Femur (tissue), 1 donor: ENCODE measurements at places on chromosomes 1 and 21.

DNA sequence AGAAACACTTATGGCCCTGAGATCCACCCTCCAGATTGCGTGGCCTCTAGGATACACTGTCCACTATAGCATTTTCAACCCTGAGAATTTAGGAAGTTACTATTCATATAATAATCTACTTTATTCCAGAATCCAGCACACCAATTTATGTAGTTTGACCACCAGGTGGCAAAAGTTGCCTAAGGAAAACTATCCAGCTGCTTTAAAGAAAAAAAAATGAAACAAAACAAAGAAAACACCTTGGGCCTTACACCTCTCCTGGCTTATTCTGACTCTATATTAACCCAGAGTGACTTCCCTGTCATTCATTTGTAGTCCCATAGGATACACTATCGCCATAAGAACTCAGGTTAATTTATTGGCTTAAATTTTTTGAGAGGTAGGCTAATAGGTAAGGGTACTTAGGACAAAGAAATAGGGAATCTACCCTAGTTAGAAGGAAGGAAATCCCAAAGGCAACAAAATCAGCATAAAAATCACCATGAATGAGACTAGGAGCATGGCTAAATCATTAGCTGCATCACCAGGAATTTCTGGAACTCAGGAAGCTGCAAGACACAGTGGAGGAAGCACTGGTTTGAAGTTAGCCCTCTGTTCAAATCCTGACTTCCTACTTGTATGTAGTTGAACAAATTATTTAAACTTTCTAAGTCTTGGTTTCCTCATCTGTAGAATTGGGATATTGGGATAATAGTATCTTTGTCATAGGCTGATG, 107.5 kb downstream of the SPAG17 start:
- no peak for DNase-seq

DNA sequence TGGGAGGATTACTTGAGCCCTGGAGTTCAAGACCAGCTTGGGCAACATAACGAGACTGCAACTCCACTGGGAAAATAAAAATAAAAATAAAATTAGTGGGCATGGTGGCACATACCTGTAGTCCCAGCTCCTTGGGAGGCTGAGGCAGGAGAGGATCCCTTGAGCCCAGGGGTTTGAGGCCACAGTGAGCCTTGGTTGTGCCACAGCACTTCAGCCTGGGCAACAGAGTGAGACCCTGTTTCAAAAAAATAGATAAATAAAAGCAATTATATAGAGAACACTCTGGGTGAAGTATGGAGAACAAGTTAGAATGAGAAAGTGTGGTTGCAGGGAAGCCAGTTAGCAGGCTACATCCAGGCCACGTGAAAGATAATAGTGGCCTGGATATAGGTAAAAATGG, 25.7 kb downstream of the CXADR start:
- DNase-seq = no peak

- DNase-seq = no peak
Measured at GRCh38 chr1:91872559-91873081, 13.3 kb downstream of the TGFBR3 start.

- DNase-seq = no peak
Measured at GRCh38 chr21:28712411-28712810, 280.3 kb downstream of the LTN1 start.

- DNase-seq = no peak
Measured at GRCh38 chr1:15031251-15031933, 122.2 kb upstream of the TMEM51 start.

GRCh38 chr1:18373882-18374493, 106.7 kb upstream of the KLHDC7A start:
- DNase-seq = no peak

DNA sequence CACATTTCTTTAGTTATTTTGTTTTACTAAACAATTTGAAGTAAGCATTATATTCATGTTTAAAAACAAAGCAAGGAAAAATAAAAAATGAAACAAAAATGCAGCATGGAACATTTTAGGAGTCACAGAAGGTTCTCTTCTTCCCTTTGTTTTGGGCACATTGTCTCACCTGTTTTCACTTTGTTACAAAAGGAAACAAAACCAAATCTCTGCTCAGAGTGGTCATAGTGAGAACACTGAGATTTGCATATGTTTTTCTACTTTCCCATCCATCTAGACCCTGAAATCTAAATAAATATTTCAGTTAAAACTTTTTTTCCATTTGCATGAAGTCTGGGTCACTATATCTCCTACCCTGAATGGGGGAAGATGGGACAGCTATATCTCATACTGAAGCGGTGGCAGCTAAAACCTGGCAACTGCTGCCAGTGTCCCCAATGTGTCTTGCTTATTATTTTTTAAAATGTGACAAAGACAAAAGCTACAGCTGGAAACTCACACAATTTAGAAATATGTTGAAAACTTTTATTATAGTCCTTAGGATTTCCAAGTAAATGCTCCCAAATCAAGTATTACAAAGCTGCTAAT, 3.5 kb downstream of the EXOC8 start:
- DNase-seq = no peak

DNA sequence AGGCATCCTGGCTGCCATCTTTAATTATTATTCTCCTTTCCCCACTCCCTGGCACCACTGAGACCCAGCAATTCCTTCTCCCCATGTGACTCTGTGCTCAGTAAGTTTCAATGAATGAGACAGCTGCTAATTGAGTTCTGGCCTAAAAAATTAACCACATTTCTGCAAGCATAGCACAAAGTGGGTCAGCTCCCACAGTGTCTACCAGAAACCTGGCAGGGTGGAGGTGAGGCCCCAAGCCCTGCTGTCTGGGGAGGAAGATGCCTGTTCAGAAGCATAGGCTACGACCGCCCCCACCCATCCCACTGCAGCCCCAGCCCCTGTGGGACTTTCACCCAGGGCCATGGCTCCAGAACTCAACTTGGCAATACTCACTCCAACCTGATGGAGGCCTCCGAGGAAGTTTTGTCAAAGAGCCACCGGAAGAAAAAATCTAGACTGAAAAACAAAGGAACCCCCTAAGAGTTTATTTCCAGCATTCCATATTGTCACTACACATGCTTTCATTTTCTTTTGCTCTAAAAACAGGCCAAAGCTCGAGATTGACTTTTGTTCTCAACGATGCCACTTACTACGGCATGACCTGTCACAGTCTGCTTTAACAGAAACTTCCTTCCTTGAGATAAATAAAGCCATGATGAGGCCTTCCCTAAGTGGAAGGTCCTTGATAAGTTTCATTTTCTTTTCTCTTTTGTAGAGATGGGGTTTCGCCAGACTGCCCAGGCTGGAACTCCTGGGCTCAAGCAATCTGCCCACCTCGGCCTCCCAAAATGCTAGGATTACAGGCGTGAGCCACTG, 26.5 kb downstream of the TMEM63A start:
- DNase-seq = no peak

- DNase-seq = peak; percentile 16
Measured at GRCh38 chr21:33843216-33843615, 72.4 kb downstream of the ATP5PO start.

DNA sequence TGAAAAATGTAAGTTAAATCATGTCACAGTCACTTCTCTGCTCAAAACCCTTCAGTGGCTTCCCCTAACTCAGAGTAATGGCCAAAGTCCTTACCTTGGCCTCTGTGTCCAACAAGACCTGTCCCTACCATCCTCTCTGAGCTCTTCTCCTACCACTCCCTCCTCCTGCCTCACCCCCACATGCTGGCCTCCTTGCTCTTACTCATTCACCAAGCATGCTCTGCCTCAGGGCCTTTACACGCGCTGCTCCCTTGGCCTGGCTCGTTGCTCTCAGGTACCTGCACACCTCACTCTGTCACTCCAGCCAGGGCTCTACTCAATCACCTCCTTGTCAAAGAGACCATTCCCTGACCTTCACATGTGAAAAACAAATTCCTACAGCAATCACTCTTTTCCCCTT, 54.2 kb downstream of the SEC16B start:
- DNase-seq = no peak

DNA sequence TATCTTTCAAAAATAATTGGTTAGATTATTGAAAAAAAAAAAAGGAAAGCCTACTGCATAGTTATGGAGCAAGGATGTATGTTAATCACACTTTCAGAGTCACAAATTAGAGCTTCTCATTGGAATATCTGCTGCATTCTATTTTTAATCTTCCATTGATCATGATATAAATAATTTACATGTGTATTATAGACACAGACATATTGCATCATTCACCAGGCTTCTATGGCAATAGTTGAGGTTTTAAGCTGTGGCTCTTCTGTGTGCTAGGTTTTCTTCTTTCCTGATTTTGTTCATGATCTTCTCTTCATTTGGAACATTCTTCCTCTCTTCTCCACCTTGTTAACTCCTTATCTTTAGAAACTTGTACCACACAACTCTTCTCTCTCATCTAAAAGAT, 123.2 kb upstream of the HMCN1 start:
- DNase-seq = no peak

DNA sequence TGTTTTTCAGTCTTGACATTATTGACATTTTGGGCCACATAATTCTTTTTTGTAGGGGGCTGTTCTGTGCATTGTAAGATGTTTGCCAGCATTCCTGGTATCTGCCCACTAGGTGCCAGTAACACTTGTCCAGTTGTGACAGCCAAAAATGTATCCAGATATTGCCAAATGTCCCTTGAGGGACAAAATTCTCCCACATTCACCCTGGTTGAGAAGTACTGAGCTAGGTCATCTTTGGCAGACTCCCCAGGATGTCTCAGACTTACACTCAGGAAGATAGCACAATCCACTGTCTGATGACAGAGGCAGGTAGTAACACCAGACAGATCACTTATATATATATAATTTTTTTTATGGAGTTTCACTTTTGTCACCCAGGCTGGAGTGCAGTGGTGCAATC, 5.9 kb downstream of the CD48 start:
- no peak for DNase-seq

- DNase-seq = no peak
Measured at GRCh38 chr21:42186591-42186990, 32.3 kb upstream of the ABCG1 start.

GRCh38 chr1:50332941-50333594, 90.2 kb downstream of the DMRTA2 start:
- DNase-seq = peak; percentile 58

GRCh38 chr1:43565600-43566360, 35.1 kb downstream of the PTPRF start:
- peak; percentile 85 for DNase-seq

DNA sequence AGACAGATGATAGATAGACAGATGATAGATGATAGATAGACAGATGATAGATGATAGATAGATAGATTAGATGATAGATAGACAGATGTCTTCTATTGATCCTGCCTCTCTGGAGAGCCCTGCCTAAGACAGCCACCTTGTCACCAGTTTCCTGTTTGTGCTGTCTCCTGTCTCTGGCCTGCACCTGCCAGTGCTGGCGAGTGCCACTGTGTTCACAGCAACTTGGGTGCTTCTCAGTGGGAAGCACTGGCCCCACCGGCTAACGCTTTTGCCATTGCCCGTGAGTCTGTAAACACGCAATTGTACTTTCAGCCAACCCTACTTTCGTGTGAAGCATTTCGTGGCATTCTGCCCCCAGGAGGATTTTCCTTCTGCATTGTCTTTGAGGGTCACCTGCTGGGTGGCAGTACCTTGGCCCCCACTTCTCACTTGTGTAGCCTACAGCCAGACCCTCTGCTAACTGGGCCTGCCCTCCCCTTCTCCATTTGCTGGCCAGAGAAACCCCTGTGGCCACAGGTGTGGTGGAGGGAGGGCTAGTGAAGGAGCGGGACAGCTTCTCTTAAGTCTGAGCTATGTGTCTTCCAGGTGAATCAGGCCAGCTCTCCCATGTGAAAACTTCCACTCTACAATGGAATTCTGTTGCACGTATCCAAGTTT, 23.4 kb upstream of the PDE9A start:
- DNase-seq = peak; percentile 9

DNA sequence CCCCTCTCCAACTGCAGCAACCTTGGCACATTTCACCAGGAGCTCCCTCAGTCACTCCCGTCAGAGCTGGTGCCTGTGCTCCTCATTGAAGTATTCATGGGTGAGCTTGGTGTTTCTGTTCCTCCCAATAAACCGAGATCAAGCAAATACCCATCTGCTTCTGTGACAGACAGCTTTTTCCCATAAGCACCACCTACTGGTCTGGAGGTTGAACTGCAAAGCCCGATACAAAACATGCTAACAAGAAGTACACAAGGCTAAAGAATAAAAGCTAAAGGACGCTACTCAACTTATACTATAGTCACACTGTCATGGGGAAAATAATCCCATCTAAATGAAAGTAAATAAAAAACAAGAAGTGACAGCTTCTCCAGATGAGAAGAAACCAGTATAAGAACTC, 111.9 kb upstream of the C21orf91 start:
- DNase-seq = no peak

- no peak for DNase-seq
Measured at GRCh38 chr21:25390701-25391100, 216.6 kb downstream of the MRPL39 start.

- DNase-seq = no peak
Measured at GRCh38 chr1:110383251-110383990, 7.4 kb downstream of the SLC16A4 start.

DNA sequence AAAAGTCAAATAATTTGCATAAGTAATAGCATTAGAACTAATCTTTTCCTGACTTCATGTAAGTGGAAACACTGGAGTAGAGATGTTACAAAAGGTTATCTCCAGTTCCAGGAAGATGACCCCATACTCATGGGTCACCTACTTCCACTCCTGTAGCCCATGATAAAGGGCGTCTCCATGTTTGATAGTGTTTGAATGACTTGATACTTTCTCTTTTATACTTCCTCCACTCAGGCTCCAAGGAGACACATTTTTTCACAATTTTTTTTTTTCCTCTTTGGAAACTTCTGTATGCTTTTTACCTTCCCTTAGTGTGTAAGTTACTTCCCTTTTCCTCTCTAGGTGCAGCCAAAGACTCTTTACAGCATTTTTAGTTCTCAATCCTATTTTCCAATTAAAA, 382.1 kb upstream of the B3GALT2 start:
- DNase-seq = no peak

GRCh38 chr1:66556161-66556611, 22.2 kb downstream of the SGIP1 start:
- no peak for DNase-seq

DNA sequence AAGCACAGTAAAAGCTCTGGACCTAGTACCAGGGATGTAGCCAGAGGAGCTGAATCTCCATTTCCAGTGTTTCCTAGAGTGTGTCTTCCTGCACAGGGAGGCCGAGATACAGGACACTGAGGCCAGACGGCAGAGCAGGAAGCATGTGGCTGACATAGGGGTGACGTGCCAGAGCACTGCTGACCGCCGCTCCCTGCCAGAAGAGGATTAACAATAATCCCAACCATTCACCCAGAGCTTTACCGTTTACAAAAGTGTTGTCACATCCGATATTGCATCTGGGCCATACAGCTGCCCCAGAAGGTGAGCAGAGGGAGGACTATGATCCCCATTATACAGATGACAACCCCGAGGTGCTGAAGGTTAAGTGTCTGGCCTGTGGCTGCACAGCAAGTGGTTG, 5.8 kb upstream of the CLDN19 start:
- DNase-seq = no peak

GRCh38 chr1:7049913-7050625, 264.8 kb downstream of the CAMTA1 start:
- DNase-seq = no peak

- DNase-seq = no peak
Measured at GRCh38 chr1:182755632-182756031, 33.9 kb upstream of the NPL start.
